PC-9 (cell line): ENCODE measurements at places on chromosomes 6 and 20. TPM values are rescaled to one million over a fixed set of nuclear protein-coding genes. Genes with fewer than 3 reads are reported as not detected.

DNA sequence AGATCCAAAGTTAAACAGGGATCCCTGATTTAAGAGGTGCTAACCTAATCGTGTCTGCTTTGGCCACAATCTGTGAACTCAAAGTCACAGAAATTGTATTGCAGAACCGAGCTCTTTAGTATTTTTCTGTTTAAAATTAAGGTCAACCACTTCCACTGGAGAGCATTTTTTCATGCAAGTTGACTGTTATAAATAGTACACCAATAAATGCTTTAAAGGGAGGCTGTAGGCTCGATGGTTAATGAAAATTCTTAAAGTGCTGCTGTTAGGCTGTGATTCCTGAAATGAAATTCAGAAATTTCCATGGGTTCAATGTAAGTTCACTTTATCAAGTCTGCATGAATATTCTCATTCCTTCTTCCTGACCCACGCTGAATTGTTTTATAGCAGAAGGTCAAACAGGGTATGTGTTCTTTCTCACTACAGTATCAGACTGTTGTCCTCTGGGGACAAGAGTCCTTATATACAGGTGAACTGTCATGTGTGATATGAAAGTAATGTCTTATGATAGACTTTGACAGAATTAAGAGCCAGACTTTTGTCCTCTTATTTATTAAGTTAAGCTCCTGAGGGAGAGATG, 92.5 kb upstream of the HDGFL1 start:
- H3K27me3 ChIP-seq = no peaks in the 10 kb centered on the region
- no peak overlapping the region for H3K4me3 ChIP-seq
- H3K4me1 ChIP-seq = no peaks in the 10 kb centered on the region
- no peaks in the 10 kb centered on the region for H3K36me3 ChIP-seq
- no peak for DNase-seq
- no peak overlapping the region for H3K27ac ChIP-seq

GRCh38 chr6:114600381-114600780, 257.6 kb upstream of the HS3ST5 start:
- H3K4me1 ChIP-seq = no peaks in the 10 kb centered on the region
- H3K27ac ChIP-seq = no peak overlapping the region
- no peaks in the 10 kb centered on the region for H3K27me3 ChIP-seq
- H3K4me3 ChIP-seq = no peak overlapping the region
- no peaks in the 10 kb centered on the region for H3K36me3 ChIP-seq

GRCh38 chr6:138539876-138540275, 40.6 kb upstream of the NHSL1 start:
- no peak overlapping the region for H3K27ac ChIP-seq
- H3K36me3 ChIP-seq = no peaks in the 10 kb centered on the region
- no peaks in the 10 kb centered on the region for H3K27me3 ChIP-seq

GRCh38 chr20:24488064-24488799, 18.8 kb downstream of the SYNDIG1 start:
- DNase-seq = no peak
- no peaks in the 10 kb centered on the region for H3K36me3 ChIP-seq
- H3K4me1 ChIP-seq = no peaks in the 10 kb centered on the region
- H3K27me3 ChIP-seq = no peaks in the 10 kb centered on the region
- no peak overlapping the region for H3K27ac ChIP-seq

DNA sequence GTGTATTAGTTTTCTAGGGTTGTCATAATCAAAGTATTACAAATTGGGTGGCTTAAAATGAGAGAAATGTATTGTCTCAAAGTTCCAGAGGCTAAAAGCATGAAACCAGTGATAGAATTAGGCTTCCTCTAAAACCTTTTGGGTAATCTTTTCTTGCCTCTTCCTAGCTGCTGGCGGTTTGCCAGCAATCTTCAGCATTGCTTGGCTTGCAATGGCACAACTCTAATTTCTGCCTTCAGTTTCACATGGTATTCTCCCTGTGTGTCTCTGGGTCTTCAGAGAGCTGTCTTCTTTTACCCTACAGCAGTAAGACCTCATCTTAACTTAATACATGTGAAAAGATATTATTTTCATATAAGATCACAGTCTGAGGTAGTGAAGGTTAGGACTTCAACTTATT, 479.1 kb upstream of the GJE1 start:
- H3K27ac ChIP-seq = no peak overlapping the region
- no peak overlapping the region for H3K4me3 ChIP-seq
- no peaks in the 10 kb centered on the region for H3K4me1 ChIP-seq

GRCh38 chr20:5400164-5400762, 83.5 kb upstream of the PROKR2 start:
- H3K27me3 ChIP-seq = peaks cover 5% of the 10 kb centered on the region
- DNase-seq = no peak
- no peak overlapping the region for H3K4me3 ChIP-seq
- H3K36me3 ChIP-seq = no peaks in the 10 kb centered on the region
- H3K27ac ChIP-seq = no peak overlapping the region

GRCh38 chr20:23456409-23456808, 3.7 kb upstream of the CST11 start:
- DNase-seq = no peak
- no peaks in the 10 kb centered on the region for H3K36me3 ChIP-seq
- H3K27ac ChIP-seq = no peak overlapping the region
- peaks cover 22% of the 10 kb centered on the region; the same call in 1 of the 2 replicates for H3K27me3 ChIP-seq
- H3K4me1 ChIP-seq = no peaks in the 10 kb centered on the region

GRCh38 chr6:39698789-39699188, 26.4 kb downstream of the KIF6 start:
- peaks cover 8% of the 10 kb centered on the region for H3K27me3 ChIP-seq
- H3K36me3 ChIP-seq = no peaks in the 10 kb centered on the region
- H3K4me3 ChIP-seq = no peak overlapping the region
- DNase-seq = no peak
- no peaks in the 10 kb centered on the region for H3K4me1 ChIP-seq

DNA sequence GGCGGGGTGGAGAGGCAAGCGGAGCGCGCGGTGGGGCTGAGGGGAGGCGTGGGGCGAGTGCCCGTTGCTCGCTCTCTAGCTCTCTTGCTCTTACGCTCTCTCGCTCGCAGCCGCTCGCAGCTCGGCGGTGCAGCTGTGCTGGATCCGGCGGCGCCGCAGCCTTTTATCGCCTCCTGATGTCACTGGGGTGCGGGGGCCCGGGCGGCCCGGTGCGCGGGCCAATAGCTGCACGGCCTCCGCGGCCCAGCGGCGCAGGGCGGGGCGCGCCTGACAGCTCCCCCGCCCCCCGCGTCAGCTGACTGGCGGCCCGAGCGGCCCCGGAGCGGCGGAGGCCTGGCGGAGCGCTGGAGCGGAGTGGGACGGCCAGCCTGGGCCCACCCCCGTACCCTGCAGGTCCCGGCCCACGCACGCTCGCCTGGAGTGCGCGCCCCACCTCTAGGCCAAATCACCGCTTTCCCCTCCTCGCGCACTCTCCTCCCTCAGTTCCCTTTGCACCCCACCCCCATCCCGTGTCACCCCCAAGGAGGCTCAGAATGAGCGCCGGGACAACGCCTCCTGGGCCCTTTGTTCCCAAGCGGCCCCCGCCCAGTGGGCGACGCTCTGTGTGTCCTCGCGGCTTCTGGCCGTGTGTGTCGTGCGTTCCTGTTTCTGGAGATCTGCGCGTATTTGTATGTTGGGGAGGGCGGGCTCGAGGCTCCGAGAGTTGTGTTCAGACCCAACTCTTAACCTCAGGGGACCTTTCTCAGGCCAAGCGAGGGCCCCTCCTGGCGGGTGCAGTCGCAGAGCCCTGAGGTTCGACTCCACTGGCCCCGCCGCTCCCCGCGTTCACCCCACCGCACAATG, at the start of gene MAFB:
Gene MAFB, minus strand, starts transcription at position 137 of the 843 bp plus-strand sequence. CDS start 386 bp downstream, outside the sequence.
- H3K4me1 ChIP-seq = no peaks in the 10 kb centered on the region
- no peak within 1 kb of the TSS for H3K27ac ChIP-seq
- no peaks in the 10 kb centered on the region for H3K36me3 ChIP-seq
- peaks cover 61% of the 10 kb centered on the region for H3K27me3 ChIP-seq

DNA sequence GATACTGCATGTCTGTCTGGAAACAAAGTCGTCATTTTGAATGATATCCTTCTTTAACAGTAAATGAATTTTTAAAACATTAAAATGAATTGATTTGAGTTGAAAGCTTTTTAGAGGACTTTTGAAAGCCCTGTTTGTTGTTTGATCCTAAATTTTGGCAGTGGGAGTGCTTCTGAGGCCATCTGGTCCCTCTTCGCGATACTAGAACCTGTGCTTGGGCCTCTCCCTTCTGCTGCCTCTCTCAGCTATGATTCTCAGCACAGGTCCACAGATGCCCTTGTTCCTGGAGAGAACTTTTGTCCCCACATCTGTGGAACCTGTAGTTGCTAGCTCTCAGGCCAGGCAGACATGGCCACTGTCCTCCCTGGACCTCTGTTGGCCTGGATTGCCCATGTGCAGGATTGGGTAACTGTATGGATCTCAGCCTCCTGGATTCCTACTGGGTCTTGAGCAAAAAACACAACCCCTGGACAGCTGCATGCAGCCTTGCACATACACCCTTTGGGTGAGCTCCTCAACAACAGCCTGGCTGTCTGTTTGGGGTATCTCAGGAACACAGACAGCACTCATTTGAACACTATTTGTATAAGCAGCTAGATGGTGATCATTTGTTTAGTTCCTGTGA, 21.9 kb downstream of the UST start:
- H3K4me1 ChIP-seq = peaks cover 7% of the 10 kb centered on the region; the same call in 1 of the 2 replicates
- H3K36me3 ChIP-seq = no peaks in the 10 kb centered on the region
- DNase-seq = no peak
- H3K4me3 ChIP-seq = no peak overlapping the region

GRCh38 chr6:108995296-108995695, 99.3 kb downstream of the SESN1 start:
- H3K27ac ChIP-seq = no peak overlapping the region
- DNase-seq = peak; percentile 22
- H3K27me3 ChIP-seq = no peaks in the 10 kb centered on the region
- H3K4me3 ChIP-seq = no peak overlapping the region
- peaks cover 8% of the 10 kb centered on the region; the same call in 1 of the 2 replicates for H3K36me3 ChIP-seq

GRCh38 chr6:91130126-91130525, 543.3 kb upstream of the MAP3K7 start:
- H3K4me3 ChIP-seq = no peak overlapping the region
- no peaks in the 10 kb centered on the region for H3K36me3 ChIP-seq
- no peaks in the 10 kb centered on the region for H3K4me1 ChIP-seq
- no peak overlapping the region for H3K27ac ChIP-seq
- H3K27me3 ChIP-seq = no peaks in the 10 kb centered on the region
- DNase-seq = no peak

- no peaks in the 10 kb centered on the region for H3K4me1 ChIP-seq
- H3K4me3 ChIP-seq = no peak overlapping the region
- H3K36me3 ChIP-seq = no peaks in the 10 kb centered on the region
- H3K27me3 ChIP-seq = no peaks in the 10 kb centered on the region
- H3K27ac ChIP-seq = no peak overlapping the region
Observed at GRCh38 chr20:8334641-8335040, 202.6 kb downstream of the PLCB1 start.

DNA sequence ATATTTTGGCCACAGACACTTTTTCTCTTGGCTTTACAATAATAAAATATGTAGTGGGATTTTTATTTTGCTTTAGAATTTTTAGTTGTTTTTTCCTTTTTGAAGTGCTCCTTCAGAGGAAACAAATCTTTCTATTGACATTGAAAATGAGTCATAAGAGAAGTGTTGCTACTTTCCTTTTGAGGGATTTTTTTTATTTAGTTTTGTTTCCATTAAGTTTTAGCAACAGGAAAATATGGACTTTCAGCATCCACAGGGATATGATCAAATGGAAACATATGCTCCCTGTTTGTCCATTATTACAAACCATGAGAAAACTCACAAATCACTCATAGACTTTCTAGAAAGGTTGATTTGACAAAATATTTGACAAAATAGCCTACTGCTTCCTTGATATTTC, 65.3 kb upstream of the BMP2 start:
- no peak overlapping the region for H3K4me3 ChIP-seq
- H3K27me3 ChIP-seq = no peaks in the 10 kb centered on the region
- H3K27ac ChIP-seq = no peak overlapping the region
- H3K36me3 ChIP-seq = no peaks in the 10 kb centered on the region

DNA sequence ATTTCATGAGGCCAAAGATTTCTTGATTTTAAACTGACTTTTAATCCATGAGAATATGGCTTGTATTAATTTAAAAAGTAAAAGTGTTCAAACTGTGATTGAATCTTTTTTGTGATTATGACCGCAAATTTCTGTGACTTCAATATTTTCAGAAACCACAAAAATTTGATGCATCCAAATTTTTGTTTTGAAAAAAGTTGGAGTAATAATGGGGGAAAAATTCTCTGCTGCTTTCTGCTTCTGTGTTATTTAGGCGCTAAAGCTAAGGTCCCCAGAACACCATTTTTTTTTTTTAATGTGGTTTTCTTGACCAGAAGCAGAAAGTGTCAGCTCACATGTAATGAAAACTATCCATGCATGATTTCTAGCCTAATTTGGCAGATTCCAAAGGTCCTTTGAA, 65.3 kb downstream of the GRIK2 start:
- H3K4me1 ChIP-seq = no peaks in the 10 kb centered on the region
- no peak for DNase-seq
- H3K36me3 ChIP-seq = no peaks in the 10 kb centered on the region

- H3K4me1 ChIP-seq = no peaks in the 10 kb centered on the region
- H3K27ac ChIP-seq = no peak overlapping the region
- H3K36me3 ChIP-seq = no peaks in the 10 kb centered on the region
Observed at GRCh38 chr6:49606721-49607390, 29.8 kb downstream of the RHAG start.

- no peak for DNase-seq
- H3K27ac ChIP-seq = no peak overlapping the region
- H3K4me1 ChIP-seq = no peaks in the 10 kb centered on the region
- no peaks in the 10 kb centered on the region for H3K36me3 ChIP-seq
Observed at GRCh38 chr20:42594659-42595058, 595.0 kb downstream of the PTPRT start.

DNA sequence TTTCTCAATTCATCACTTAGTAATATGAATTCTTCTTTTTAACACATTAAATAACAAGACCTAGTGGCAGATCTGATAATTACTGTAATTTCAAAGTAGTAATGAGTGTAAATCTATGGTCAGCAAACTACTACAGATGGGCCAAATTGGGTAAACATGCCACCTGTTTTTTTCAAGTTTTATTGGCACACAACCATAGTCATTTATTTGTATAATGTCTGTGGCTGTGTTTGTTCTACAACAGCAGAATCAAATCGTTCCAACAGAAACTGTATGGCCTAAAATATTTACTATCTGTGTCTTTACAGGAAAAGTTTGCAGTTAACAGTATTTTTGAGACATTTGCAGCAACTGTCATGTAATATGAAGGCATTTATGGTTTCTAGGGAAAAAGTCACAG, 86.1 kb upstream of the EYA2 start:
- no peak overlapping the region for H3K4me3 ChIP-seq
- no peak overlapping the region for H3K27ac ChIP-seq
- no peaks in the 10 kb centered on the region for H3K36me3 ChIP-seq
- H3K27me3 ChIP-seq = no peaks in the 10 kb centered on the region
- no peak for DNase-seq

GRCh38 chr6:515267-515666, 123.7 kb downstream of the IRF4 start:
- H3K4me1 ChIP-seq = no peaks in the 10 kb centered on the region
- H3K4me3 ChIP-seq = no peak overlapping the region
- H3K27me3 ChIP-seq = no peaks in the 10 kb centered on the region
- H3K36me3 ChIP-seq = no peaks in the 10 kb centered on the region

- H3K36me3 ChIP-seq = no peaks in the 10 kb centered on the region
- DNase-seq = no peak
- H3K4me3 ChIP-seq = peak overlapping the region; percentile 69
- H3K4me1 ChIP-seq = peaks cover 14% of the 10 kb centered on the region
- H3K27ac ChIP-seq = peak overlapping the region; percentile 67
Observed at GRCh38 chr20:5127859-5128424, 1.1 kb downstream of the CDS2 start.

Gene PAK5
- total RNA-seq = not detected in 2 replicates

Gene CLPSL2
- total RNA-seq = 0.76 TPM in 1 of 2 replicates, not detected in the other

Gene C20orf96
- total RNA-seq = 20.7 and 25.7 TPM in 2 replicates

Gene APCDD1L
- total RNA-seq = 2.4 and 3.0 TPM in 2 replicates

Gene TMEM14A
- 48.9 and 75.2 TPM in 2 replicates for total RNA-seq

Gene LKAAEAR1
- total RNA-seq = not detected in 2 replicates

Gene ACSS1
- total RNA-seq = 12.8 and 12.9 TPM in 2 replicates
